ENCODE measurements at places on chromosomes 7 and 10.
A peak's percentile ranks its signal among the peaks of the same experiment; 100 is the strongest.

- no peak for DNase-seq
Observed at GRCh38 chr7:16875861-16876260, 5.9 kb downstream of the AGR3 start.

- DNase-seq, result peak; percentile 12
Observed at GRCh38 chr10:48535416-48536155, 69.3 kb downstream of the ARHGAP22 start.

DNA sequence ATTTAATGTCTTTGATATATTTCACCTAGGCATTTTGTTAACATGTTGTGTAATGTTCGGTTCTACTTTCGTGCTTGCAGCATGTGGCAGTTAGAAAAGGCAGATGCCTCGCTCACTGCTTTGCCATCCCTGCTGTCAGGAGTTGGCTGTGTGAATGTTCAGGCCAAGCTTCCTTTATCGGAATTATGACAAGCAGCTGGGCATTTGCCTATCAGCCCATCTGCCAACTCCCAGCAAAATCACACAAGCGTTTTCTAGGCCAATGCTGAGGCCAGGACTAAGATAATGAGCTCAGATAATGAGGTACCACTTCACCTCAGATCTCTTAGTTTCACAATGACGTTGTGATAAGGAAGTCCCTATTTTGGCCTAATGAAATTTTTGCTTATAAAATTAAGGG, 212.7 kb upstream of the FAM3C start:
- no peak for DNase-seq

DNA sequence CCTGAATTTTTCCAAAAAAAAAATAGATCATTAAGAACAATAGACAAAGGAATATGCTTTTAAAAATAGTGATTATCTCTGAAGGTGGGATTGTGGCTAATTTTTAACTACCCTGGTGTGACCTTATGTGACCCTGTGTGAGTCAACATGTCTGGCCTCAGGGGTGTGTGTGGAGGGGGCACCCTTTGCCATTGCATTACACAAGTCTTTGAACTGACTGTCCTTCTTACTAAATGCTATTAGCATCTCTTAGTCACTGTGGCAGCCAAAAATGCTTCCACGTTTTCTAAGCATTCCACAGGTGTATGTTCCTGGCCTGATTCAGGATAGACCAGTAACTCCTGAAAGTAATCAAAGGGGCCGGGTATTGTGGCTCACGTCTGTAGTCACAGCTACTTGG, 175.4 kb downstream of the MGMT start:
- DNase-seq, result no peak

- no peak for DNase-seq
Observed at GRCh38 chr7:146565872-146566271, 449.3 kb downstream of the CNTNAP2 start.

GRCh38 chr10:122158362-122158761, 112.7 kb upstream of the BTBD16 start:
- DNase-seq, result no peak

GRCh38 chr10:90417476-90418210, 440.2 kb downstream of the HTR7 start:
- no peak for DNase-seq

DNA sequence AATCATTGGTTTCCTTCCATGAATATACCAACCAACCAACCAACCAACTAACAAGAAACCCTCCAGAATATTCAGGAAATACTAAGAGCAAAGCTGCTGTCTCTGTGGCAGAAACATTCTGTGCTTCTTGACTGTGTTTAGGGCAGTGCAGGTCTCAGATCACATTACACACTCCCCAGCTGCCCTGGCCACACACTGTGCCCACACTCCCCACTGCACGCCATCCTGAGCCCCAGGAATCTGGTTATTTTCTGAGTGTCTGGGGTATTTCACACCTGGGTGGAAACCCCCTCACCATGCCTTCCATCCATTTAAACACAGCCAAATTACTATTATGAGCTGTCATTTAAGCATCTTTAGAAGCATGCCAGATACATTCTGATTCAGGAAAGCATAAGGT, 183.7 kb upstream of the ANK3 start:
- DNase-seq, result no peak

DNA sequence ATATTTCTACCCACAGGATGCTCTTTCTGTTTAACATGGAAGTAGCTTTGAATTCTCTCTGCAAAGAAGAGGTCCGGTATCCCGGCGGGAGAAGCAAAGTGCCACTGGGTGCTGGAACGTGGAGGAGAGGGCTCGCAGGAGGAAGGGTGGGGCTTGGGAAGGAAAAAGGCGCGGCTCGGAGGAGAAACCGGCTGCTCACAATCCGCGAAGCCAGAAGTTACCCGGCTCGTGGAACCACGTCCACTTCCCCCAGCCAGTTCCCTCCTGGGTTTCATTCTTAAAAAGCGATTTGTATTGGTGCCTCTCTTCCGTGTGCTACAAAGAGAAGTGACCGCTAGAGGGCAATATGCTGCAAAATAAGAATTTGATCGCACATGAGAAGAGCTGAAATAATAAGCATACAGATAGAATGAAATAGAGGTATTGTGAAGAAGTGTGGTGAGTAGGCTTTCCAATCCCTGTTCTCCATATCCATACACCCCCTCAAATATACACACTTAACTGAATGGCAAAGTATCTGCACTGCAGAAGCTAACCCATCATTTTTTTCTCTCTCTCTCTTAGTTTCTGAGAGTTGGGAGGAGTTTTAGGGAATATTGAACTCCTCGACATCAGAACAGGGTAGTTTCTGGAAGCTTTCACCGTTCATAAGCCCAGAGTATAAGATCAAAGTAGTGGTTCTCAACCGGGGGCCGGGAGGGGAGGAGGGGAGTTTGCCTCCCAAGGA, 31.1 kb downstream of the TRIL start:
- peak; percentile 99 for DNase-seq

DNA sequence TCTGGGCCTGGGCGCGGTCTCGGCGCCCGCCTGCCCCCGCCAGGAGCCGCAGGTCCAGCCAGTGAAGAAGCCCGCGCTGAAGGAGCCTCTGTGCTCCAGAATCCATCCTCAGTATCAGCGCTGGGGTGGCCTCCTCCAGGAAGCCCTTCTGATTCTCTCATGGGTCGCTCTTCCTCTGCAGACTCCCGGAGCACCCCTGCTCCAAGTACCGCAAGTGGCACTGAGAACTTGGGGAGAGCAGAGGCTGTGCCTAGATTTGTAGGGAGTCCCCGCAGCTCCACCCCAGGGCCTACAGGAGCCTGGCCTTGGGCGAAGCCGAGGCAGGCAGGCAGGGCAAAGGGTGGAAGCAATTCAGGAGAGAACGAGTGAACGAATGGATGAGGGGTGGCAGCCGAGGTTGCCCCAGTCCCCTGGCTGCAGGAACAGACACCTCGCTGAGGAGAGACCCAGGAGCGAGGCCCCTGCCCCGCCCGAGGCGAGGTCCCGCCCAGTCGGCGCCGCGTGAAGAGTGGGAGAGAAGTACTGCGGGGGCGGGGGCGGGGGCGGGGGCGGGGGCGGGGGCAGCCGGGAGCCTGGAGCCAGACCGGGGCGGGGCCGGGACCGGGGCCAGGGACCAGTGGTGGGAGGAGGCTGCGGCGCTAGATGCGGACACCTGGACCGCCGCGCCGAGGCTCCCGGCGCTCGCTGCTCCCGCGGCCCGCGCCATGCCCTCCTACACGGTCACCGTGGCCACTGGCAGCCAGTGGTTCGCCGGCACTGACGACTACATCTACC, at the start of gene ALOX5:
Gene ALOX5, plus strand, starts transcription at position 641 of the 774 bp plus-strand sequence. Its CDS starts 64 bp downstream, at position 705.
- DNase-seq, result peak; percentile 24

DNA sequence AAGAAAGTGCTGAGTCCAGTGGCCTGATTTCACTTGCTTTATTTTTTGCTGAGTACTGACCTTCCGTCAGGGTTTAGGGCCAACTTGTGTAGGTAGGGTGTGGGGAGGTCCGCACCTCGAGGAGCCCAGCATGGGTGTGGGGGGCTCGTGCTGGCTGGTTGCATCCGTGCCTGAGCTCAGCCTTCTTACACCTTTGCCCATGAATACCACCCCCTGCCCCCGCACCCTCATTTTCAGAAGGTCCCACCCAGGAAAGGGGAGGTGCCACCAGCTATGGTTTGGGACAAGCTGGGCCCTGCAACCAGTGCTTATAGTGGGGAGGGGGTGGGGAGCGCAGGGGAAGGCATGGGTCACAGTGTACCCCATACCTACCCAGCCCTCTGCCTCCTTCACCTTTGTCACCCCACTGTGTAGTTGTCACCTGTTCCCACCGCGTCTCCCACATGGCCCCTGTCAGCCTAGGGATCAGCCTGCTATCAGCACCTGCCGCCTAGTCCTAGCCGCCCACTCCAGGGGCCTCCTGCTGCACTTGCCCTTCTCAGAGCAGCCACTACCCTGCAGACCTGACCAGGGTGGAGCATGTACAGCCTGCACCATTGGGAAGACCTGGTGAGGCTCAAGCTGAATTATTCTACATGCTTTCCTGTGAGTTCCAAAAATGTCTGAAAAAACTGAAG, 146.2 kb upstream of the RET start:
- DNase-seq, result no peak

DNA sequence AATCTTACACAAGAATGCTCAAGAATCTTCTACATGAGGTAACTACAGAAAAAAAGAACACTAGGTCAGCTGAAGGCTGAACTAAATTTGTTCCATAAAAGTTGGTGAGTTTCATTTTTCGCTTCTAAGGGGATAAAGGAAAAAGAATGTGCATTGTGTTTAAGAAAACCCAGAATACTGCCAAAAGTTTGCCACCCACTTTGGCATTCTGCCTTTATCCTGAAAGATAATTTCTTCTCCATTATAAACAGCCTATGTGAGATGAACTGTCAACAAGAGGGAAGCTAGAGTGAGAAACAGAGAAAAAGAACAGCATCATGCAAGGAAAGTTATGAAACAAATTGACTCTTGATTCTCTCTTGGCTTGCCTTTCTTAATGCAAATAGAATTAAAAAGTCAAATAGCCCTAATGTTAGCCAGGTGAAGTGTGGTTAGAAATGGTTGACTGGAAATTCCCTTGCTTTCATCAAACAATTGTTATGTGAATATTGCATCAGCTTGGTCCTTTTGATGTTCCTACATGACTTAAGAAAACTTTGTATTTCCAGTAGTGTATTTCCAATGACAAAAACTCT, 25.8 kb downstream of the STEAP1 start:
- DNase-seq, result no peak

DNA sequence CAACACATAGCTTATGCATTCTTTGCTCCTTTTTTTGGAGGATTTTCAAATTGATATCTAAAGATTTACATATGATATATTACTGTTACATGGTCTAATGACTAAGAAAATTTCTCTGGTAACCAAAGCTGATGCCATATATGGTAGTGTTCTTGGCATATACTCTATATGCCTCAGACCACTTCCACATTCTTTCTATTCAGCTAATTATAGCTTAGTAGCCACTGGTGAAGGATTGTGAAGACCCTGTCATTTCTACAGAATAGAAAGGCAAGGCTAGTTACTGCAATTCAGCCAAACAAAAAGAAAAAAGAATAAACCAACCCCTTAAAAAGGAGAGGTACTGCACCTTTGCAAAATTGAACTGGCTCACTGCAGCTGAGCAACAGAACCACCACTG, 3.7 kb downstream of the PURB start:
- peak; percentile 92 for DNase-seq

DNA sequence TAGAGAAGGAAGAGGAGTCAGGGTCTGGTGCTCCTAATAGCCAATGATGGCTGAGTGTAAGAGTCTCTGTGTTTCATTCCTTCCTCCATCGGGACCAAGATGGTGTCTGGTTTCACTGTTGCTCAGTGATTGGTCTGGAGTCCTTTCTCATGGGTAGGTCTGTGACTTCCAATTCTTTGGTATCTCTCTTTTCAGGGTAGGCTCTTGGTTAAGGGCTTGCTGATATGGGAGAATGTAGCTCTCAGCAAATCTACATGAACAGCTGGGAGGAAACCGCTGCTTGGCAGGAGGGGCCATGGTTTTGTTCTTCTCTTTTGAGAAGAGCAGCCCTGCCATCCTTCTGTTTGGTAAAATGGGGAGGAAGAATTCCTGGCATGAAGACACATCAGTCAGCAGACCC, 209.1 kb upstream of the PODXL start:
- no peak for DNase-seq

- DNase-seq, result no peak
Observed at GRCh38 chr7:132778761-132779160, 202.5 kb upstream of the PLXNA4 start.

DNA sequence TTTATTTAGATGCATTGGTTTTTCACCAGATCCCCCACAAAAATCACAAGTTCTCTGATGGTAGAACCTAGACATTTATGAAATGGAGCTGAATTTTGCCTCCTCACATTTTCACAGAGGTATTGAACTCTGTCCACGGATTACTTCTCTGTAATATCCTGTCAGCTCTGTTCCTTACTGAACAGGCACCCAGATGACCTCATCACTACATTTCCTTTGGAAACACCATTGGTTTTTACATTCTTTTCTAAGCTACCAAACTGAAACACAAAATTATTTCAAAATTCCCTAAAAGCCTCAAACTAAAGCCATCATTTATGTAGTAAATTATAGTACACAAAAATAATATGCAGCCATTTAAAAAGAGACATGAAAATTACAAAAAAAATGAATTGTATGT, 98.3 kb upstream of the KCNIP2 start:
- DNase-seq, result no peak

- no peak for DNase-seq
Observed at GRCh38 chr7:148699024-148699781, 500 bp downstream of the CUL1 start.

GRCh38 chr10:58063861-58064480, 203.7 kb downstream of the IPMK start:
- no peak for DNase-seq

DNA sequence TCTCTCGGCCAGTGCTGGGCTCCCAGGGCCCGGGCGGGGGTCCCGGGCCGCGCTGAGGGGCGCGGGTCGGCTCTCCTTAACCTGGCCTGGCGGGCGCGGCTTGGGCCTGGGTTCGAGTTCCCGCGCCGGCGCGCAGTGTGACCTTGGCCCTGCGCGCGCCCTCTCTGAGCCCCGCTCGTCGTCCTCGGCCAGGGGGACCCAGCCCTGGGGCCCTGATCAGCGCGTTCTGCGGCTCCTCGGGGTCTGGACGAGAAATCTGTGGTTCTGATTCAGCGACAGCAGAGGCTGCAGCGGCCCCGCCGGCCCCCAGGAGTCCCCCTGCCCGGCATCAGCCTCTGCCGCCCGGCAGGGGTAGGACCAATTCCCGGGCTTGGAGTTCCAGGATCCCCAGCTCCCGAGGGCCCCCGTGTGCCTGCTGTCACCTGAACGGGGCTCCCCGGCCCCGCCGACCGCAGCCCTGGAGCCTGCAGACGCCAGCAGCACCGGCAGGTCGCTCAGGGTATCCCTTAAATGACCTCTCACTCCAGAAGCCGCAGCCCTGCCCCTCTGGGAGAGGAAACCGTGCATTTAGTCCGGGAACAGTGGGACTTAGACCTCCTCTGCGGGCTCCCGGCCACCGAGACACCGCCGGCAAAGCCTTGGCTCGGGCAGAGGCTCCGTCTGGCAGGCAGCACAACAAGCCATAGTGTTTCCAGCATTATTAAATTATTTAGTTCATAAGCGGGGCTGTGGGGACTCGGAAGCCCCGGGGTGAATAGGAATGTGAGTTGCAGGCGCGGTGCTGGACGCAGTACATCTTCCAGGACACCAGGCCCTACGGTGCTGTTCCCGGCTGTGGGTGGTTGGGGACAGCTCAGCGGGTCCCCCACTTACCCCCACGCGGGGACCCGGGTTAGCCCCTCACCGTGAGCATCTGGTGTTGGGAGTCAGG, 572 bp downstream of the CHST12 start:
- no peak for DNase-seq
